Pancreas (tissue), 10 donors: ENCODE measurements at places on chromosomes 11 and 22. TPM values are rescaled to one million over a fixed set of nuclear protein-coding genes. Genes with fewer than 3 reads are reported as not detected.

MIOX gene
- not detected for total RNA-seq

CHRM1 gene
- not detected for total RNA-seq

DNA sequence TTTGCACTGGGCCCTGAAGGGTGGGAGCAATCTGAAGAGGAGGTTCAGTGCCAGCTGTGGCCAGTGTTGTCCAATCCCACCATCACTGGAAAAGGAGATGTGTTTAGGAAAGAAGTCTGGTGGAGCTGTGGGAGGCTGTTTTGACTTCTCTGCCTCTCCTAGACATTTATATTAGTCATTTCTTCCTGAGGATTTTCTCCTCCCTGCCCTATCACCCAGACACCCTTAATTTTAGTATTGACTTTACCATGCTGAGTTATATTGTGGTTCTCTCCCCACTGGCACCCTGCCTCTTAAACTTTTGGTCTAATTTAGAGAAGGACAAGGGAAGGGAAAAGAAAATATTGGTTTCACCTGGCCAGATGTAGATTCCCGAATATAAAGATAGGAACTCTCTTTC, 159.1 kb downstream of the WNT11 start:
- DNase-seq: no peak

ZBTB16 gene
- 76.4 TPM for total RNA-seq

DNA sequence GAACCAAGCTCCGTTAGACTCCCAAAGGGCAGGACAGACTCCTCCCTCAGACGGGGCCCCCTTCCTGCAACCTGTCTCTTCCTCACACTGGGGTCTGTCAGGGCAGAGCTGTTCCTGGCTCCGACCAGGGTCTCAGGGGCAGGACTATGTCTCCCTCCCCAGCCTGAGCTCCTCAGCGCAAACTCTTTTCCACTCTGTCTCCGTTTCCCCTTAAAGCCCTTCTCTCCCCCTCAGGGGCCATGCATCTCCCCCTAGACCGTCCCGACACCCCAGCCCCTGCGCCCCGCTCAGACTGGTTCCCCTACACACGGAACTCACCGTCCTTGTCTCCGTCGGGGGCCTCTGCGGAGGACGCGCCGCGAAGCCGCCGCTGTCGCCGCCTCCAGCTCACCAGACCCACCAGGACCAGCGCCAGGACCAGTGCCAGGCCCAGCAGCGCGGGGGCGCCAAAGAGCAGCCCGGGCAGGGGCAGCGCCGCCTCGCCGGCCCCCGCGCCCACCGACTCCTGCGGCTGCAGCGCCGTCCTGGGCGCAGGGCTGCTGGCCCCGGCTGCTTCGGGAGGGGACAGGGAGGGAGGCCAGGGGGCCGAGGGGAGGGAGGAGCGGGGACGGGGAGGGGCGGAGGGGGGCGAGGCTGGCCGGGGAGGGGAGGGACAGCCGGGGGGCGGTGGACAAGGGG, 684 bp downstream of the TNFRSF13C start:
- DNase-seq: peak; percentile 75

SAA2 gene
- not detected for total RNA-seq

KBTBD4 gene
- 7.8 TPM for total RNA-seq

DNA sequence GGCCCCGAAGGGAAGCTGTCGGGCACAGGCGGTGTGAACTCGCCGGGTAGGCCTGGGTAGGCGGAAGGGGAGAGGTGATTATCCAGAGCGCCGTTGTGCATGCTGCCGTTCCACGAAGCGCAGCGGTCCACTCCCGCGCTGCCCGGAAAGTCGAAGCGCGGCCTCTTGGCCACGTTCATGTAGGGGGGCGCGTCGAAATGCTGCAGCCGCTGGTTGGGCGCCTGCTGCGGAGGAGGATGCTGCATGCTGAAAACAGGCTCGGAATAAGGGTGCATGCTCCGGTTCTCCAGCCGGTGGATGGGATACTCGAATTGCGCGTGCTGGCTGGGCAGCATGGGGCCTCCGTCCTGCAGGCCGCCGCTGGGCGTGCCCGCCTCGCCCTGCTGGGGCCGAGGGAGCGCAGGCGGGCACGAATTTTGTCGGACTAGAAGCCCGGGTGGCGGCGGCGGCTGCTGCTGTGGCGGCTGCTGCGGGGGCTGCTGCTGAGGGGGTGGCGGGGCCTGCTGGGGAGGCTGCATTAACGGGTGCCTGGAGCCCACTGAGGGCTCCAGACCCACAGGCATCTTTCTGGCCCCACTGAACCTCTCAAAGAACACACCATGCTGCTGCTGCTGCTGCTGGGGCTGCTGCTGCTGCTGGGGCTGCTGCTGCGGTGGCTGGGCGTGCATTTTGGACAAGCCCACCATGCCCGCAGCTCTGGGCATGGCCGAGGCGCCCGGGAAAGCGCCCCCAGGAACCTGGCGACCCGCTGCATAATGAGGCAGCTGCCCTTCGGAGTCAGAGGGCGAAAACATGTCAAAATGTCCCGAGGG, 2.3 kb downstream of the MN1 start:
- no peak for DNase-seq

NFRKB gene
- total RNA-seq: 11.9 TPM

DNA sequence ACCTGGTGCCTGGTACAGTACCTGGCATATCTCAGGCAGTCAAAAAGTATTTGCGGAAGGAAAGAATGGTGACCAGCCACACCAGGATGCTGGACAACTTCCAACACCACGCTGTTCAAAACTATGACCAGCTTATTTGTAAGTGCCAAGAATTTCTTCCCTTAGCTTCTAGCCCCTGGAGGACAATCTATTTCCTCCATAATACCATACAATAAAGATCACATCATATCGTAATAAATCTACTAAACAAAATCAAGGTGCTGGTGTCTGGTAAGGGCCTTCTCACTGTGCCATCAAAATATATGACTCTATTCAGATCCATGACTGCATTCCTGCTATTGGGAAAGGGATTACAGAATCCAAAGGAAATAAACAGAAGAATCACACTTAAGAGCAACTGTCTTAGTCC, 51.5 kb downstream of the ALG9 start:
- peak; percentile 32 for DNase-seq

- no peak for DNase-seq
Observed at GRCh38 chr11:15124528-15124927, 9.8 kb downstream of the INSC start.

GRCh38 chr22:49503321-49503720, 324.4 kb downstream of the BRD1 start:
- no peak for DNase-seq

TUB gene
- total RNA-seq: 2.0 TPM

GRCh38 chr11:88410656-88411055, 73.1 kb upstream of the CTSC start:
- no peak for DNase-seq

UCP2 gene
- 6.3 TPM for total RNA-seq

DCHS1 gene
- total RNA-seq: 3.2 TPM

DNA sequence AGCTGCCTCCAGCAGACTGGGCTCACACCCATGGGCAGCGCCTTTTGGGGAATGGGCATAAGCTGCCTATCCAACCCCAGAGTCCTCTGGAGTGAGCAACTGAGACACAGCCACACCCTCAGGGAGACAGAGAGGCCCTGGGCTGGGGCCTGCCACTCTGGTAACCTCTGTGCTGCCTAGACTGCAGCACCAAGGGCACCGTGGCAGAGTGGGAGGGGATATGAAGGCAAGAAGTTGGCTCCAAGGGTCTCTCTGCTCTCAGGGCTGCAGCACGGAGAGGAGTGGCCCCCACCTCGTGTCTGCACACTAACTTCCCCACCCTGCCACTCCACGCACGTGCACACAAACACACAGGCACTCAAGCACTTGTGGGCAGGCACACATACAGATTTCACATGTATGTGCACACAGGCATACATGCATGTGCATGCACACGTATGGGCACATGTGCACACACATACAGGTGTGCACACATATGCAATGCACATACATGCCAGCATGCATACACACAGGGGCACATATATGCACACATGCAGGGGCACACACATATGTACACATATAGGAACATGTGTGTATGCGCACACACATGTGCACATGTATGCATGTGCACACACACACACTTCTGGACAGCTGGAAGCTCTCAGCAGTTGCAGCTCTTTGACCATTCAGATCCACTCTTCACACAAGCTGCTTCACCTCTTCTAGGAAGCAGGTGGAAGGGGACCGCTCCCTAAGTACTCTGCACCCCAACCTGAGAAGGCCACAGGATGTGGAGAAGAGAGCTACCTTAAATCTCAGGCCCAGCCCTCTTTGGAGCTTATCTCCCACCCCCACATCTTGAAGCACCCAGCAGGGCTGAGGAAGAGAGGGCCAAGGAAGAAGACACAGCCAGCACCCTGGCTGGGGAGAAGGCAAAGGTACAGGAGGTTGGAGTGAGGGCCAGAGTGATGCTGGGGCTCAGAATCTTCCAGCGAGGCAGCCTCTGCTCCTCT, 4.3 kb downstream of the IGSF9B start:
- no peak for DNase-seq

DNA sequence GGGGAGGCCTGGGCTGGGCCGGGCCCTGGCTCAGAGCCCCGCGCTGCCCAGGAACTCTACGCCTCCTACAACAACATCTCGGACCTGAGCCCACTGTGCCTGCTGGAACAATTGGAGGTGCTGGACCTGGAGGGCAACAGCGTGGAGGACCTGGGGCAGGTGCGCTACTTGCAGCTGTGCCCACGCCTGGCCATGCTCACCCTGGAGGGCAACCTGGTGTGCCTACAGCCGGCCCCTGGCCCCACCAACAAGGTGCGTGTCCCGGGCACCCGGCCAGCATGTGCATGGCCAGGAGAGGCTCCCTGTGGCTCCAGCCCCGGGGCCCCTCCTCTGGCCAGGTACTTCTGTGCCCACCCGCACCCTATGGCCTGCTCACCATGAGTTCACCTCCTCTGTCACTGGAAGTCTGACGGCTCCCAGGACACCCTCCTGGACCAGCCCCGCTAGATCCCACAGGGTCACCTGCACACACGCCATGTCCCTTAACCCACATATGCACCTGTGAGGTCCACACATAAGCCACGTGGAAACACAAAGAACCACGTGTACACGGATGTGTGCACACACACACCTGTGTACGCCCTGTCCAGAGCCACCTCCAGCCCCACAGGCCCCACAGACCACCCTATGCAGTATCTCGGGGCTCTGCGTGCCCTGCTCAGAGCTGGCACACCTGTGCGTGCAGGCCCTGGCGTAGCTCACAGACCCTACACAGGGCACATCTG, 10.4 kb downstream of the LMNTD2 start:
- DNase-seq: no peak

- DNase-seq: no peak
Observed at GRCh38 chr11:31645747-31646146, 136.2 kb downstream of the ELP4 start.

- DNase-seq: no peak
Observed at GRCh38 chr22:44464000-44464399, 34.0 kb downstream of the RTL6 start.

DNA sequence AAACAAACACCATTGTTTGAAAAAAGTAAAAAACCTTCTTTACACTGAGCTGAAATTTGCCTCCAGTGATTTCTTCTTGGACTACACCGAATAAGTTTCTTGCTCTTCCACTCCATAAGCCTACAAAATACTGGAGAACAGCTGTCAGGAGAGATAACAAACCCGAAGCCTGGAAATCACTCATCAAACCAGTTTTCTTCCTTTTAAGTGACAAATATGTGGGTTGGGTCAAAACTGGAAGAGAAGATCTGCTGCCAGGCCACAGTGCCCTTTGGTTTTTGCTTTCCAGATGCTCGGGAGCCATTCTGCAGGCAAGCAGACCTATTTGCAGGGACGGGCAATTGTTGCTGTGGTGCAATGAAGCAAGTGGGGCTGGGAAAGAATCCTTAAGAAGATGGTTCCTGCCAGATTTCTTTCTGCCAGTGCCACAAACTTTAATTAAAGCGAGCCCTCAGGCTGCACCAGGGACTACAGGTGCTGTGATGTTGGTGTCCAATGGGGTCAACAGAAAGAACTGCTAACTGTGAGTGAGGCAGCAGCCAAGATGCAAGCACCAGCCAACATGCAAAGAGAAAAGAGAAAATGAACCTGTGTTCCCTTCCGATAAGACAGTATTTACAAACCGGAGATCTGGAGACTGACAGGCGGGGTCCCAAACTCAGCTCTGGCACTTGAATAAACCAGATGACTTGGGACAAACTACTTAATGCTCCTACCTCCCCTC, 44.8 kb upstream of the SMCO4 start:
- no peak for DNase-seq

DNA sequence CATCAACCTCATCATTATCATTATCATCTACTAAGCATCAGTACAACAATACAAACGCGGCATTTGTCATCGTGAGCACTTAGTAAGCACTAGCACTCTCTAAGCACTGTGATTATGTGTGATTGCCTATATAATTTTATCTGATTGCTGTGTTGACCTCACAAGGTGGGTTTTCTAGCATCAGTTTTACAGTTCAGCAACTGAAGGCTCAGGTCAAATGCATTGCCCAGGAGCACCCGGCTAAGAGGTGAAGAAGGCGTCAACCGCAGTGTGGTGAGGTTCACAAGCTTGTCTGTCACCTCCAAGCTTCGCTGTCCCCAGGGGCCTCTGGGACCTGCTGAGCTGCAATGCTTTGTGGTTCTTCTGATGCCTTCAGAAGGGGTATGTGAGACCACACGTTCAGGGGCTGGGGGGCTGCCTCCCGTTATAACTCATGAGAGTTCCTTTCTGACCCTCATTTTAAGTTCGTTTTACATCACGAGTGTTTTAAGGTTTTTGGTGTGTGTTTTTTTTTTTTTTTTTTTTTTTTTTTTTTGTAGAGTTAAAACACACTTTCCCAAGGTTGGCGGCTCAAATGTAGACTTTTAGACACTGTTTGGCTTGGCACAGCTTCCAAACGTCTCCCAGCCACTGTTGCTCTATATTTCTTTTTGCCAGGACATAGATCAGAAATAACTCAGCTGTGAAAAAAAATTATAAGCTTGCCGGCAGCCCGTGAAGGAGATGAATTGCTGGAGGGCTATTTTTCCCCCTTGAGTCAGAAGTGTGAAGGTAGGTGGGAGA, 33.8 kb upstream of the SCUBE1 start:
- DNase-seq: no peak

- DNase-seq: peak; percentile 90
Observed at GRCh38 chr11:65468874-65469333, 29.9 kb upstream of the MALAT1 start.

- DNase-seq: peak; percentile 34
Observed at GRCh38 chr11:120801801-120802689, 221.9 kb upstream of the TBCEL start.

GRCh38 chr11:74268456-74268855, 43.0 kb downstream of the P4HA3 start:
- no peak for DNase-seq

DNA sequence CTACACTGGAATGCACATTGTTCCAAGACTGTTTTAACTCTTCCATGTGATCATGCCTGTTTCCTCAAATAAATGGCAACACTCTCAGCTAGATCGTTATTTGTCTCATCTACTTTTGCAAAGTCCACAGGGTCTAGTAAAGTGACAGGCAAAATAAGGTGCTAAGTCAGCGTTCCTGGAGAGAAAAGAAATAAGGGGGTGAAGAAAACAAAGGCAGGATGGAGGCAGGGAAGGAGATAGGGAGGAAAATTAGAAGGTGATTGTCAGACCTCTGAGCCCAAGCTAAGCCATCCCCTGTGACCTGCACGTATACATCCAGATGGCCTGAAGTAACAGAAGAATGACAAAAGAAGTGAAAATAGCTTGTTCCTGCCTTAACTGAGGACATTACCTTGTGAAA, 132.1 kb downstream of the RAB38 start:
- no peak for DNase-seq
